ENCODE measurements at places on chromosomes 6 and 20.

GRCh38 chr6:159360306-159360705 is 191.1 kb downstream of the FNDC1 start:
- DNase-seq: no peak

DNA sequence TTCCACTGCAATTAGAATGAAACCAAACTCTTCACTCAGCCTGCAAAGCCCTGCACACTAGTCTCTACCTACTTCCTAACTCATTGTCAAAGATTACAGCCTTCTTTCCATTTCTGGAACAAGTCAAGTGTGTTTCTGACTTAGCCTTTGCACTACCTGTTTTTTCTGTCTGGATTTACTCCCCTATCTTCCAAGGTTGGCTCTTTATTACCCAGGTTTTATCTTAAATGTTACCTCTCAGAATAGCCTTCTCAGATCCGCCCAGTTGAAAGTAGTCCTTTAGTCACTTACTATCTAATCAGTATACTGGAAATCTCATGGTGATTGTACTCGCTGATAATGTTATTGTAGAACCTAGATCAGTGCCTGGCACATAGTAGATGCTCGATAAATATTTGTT is 42.7 kb downstream of the TBPL1 start:
- no peak for DNase-seq

DNA sequence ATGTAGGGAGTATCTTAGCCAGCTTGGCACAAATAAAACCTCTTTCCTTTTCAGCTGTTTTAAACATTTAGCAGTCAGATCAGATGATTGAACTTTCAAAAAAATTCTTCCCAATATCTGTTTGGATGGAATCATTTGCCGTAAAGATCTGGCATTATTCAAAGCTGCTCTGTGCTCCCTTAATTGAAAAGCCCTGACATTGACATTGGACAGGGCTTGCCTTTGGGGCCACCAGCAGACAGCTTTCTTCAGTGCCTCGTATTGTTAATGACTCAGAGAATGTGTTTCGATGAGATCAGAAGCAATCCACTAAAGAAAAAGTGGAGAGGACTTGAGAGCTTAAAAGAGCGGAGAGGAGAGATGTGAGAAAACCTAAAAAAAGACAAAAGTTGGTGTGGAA is 343.5 kb downstream of the NRN1 start:
- no peak for DNase-seq

GRCh38 chr6:10417681-10418104 is 2.8 kb upstream of the TFAP2A start:
- DNase-seq: peak; percentile 52

GRCh38 chr6:43228951-43229802 is at the start of gene DNPH1:
Gene DNPH1, minus strand, starts transcription at chr6:43229481. Its CDS starts 25 bp downstream, at chr6:43229456.
- peak; percentile 92 for DNase-seq

DNA sequence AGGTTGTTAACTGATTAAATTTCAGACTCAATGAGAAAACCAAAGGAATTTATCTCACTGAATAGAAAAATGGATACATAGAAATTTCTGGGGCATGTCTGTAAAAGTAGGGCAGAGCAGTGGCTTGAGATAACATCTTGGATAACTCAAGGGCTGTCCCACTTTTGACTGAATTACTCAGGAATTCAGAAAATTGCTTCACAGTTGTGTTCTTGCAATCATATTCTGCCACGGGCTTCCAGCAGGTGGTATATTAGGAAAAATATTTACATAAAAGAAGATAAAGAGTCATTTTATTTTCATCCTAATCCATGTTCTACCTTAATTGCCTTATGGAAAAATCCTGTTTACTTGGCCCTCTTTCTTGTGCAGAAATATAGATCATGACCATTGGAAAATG is 156.4 kb upstream of the AKIRIN2 start:
- no peak for DNase-seq

- peak; percentile 18 for DNase-seq
These were observed 173.6 kb downstream of the TAF4 start for GRCh38 chr20:61891916-61892649.

DNA sequence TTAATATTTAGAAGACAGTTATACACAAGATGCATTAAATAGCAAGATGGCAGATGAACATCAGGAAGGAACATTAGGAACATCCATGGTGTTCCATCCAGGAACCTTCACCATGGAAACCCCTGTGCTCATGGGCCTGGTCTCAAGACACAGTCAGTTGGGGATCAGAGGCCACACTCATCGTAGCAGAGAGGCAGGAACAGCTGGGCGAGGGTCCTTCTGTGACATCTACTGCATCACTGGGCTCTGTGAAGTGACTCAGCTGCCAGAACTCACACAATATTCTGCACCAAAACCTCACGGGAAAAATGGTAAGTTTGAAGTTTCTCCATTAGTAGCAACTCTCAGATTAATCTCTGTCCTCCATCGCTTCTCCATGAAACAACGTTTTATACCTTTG is 356.6 kb downstream of the PREX1 start:
- no peak for DNase-seq

DNA sequence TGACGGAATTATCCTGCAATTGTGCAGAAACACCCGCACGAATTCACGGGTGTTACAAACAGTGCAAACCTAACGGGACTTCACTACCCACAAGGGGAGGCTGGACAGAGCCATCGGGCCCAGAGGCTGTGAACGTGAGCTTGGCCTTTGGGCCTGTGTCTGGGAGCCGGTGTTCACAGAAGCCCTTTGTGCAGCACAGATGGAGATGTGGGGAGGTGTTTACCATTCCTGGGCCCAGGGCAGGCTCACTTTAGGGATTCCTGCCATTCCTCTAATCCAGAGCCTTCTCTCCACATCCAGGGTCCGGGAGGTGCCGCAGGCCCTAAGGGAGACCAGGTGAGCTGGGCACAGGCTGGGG is 15.0 kb downstream of the COL9A3 start:
- no peak for DNase-seq

GRCh38 chr6:163415620-163416556 is 1.4 kb downstream of the QKI start:
- DNase-seq: peak; percentile 62

DNA sequence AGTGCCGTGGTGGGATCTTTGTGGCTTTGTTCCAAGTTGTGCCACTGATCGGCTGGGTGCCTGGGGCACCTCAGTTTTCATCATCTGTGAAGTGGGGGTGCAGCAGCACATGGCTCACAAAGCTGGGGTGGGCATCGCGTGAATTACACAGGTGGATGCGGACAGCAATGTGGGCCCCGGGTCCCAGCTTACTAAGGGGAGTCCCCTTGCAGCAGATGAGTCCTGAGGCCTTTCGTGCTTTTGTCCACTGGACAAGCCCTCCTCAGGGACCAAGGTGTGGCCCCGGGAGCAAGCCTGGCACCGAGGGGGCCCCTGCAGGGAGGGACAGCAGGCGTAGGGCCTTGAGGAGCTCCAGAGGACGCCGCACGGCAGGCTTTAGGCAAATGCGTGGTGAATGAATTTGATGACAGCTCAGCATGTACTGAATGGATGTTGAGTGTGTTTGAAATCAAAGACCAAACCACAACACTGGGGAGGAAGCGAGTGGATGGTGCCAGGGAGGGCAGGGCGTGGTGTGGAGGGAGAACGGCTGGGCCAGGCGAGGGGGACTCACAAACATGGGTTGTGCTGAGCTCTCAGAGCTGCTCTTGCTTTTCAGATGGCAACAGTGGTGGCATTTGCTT is 53.2 kb downstream of the IRF4 start:
- DNase-seq: no peak

- no peak for DNase-seq
These were observed 6.6 kb upstream of the WTAP start for GRCh38 chr6:159720708-159721107.

All from kidney (tissue), 22 donors.